ENCODE measurements at places on chromosomes 12 and 14.

DNA sequence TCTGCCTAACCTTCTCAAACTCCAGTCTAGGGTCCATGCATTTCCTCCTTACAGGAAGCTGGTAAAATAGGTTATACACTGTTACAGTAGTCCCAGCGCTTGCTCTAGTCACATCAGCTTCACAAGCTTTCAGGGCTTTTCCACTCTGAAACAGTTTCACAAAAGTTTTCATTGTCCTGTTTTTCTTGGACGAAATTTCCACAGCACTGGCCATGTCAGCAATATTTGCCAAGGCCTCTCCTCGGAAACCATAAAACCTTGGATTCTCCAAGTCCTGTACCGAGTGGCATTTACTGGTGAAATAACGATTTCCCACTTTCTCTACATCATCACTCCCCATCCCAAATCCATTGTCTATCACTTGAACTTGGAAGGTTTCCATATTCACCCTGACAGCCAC, 2.1 kb downstream of the MLH3 start:
- peaks cover 4% of the 10 kb centered on the region for H3K27me3 ChIP-seq
- no peak for DNase-seq
- no peak overlapping the region for H3K4me3 ChIP-seq
- H3K36me3 ChIP-seq = peaks cover 48% of the 10 kb centered on the region

GRCh38 chr14:45332360-45332988, 79.5 kb upstream of the MIS18BP1 start:
- H3K27ac ChIP-seq = no peak overlapping the region
- no peak for DNase-seq
- no peaks in the 10 kb centered on the region for H3K4me1 ChIP-seq

DNA sequence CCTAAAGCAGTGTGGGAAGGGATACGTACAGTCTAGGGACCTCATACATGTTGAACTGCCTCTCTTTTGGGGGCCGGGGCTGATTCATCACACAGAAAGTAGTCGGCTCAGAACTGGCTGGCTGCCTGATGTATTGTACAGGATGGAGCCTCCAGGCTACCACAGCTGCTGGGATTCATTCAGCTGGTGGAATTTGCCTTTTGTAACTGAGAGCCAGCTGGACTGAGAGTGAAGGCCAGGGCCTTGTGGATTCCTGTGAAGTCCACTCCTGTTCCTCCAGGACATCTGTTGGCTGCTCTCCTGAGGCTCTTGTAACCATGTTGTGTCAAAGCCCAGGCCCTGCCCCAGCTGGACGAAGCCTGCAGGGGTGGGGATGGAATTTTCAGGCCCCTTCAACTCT, 116.3 kb upstream of the PRICKLE1 start:
- no peaks in the 10 kb centered on the region for H3K27me3 ChIP-seq
- H3K4me1 ChIP-seq = no peaks in the 10 kb centered on the region
- H3K36me3 ChIP-seq = no peaks in the 10 kb centered on the region
- no peak for DNase-seq
- no peak overlapping the region for H3K27ac ChIP-seq

- peaks cover 5% of the 10 kb centered on the region for H3K4me1 ChIP-seq
- no peak overlapping the region for H3K4me3 ChIP-seq
- no peak overlapping the region for H3K27ac ChIP-seq
- H3K36me3 ChIP-seq = no peaks in the 10 kb centered on the region
- no peak for DNase-seq
- peaks cover 12% of the 10 kb centered on the region for H3K27me3 ChIP-seq
Observed at GRCh38 chr12:47020211-47020821, 59.1 kb upstream of the PCED1B start.

- no peak for DNase-seq
- H3K4me3 ChIP-seq = no peak overlapping the region
- H3K4me1 ChIP-seq = peaks cover 78% of the 10 kb centered on the region
- peaks cover 29% of the 10 kb centered on the region for H3K36me3 ChIP-seq
- H3K27me3 ChIP-seq = no peaks in the 10 kb centered on the region
- no peak overlapping the region for H3K27ac ChIP-seq
Observed at GRCh38 chr14:95502381-95502950, 14.0 kb downstream of the SYNE3 start.

DNA sequence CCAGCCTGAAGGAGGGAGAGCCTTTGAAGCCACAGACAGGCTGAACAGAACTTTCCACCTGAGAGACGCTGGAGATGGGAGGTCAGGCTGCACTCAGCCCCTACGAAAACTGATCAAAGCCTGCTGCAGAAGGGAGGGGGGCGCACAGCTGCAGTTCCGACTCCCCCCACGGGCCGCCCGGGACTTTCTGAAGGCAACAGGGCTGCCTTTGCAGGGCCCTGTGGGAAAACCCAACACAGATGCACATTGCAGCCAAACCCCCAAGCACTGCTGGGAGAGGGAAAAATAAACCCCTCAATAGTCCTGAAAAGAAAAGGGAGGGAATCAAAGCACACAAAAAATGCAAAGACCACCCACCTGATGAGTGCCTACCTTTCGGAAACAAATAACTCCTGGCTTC, 290.6 kb downstream of the ZFP36L1 start:
- H3K27me3 ChIP-seq = no peaks in the 10 kb centered on the region
- no peak overlapping the region for H3K4me3 ChIP-seq
- peaks cover 57% of the 10 kb centered on the region for H3K4me1 ChIP-seq
- no peaks in the 10 kb centered on the region for H3K36me3 ChIP-seq

- no peak for DNase-seq
- H3K27ac ChIP-seq = no peak overlapping the region
- H3K27me3 ChIP-seq = peaks cover 27% of the 10 kb centered on the region
- no peak overlapping the region for H3K4me3 ChIP-seq
- H3K4me1 ChIP-seq = no peaks in the 10 kb centered on the region
- peaks cover 5% of the 10 kb centered on the region for H3K36me3 ChIP-seq
Observed at GRCh38 chr14:94196057-94196456, 21.9 kb downstream of the PPP4R4 start.

DNA sequence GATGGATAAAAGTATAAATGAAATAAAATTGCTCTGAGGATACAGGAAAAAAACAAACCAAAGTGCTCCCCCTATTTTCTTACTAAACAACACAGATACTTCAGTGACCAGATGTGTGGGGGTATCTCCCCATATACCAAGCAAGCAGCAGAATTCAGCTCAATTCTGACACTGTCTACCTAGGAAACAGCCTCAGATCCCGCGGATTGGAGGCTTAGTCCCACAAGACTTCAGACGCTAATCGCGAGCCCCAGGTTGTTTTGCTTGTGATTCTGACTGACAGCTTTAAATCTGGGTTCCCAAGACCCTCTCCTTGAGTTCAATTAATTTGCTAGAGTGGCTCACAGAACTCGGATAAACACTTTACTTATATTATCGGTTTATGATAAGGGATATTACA, 17.3 kb downstream of the NFKBIA start:
- H3K27me3 ChIP-seq = no peaks in the 10 kb centered on the region
- no peak overlapping the region for H3K27ac ChIP-seq
- H3K4me3 ChIP-seq = no peak overlapping the region
- DNase-seq = no peak
- H3K4me1 ChIP-seq = no peaks in the 10 kb centered on the region

DNA sequence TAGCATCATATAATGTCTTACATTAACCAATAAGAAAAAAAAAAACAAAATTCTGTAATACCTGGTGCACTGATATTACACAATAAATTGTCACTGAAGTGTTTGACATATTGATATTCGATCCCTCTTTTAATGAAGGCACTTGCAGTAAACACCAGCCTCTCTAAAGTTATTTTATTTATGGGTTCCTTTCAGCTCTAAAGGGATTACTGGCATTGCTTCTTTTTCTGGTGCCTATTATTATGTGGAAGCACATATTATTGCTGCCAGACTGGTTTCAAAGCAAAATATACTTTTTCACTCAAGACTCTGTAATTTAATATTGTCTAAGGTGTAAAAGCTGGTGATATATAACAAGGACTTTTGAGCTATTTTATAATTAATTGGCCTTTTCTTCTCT, 1090.5 kb downstream of the TRHDE start:
- no peak overlapping the region for H3K4me3 ChIP-seq
- no peaks in the 10 kb centered on the region for H3K27me3 ChIP-seq
- no peaks in the 10 kb centered on the region for H3K4me1 ChIP-seq
- H3K36me3 ChIP-seq = no peaks in the 10 kb centered on the region
- H3K27ac ChIP-seq = no peak overlapping the region

DNA sequence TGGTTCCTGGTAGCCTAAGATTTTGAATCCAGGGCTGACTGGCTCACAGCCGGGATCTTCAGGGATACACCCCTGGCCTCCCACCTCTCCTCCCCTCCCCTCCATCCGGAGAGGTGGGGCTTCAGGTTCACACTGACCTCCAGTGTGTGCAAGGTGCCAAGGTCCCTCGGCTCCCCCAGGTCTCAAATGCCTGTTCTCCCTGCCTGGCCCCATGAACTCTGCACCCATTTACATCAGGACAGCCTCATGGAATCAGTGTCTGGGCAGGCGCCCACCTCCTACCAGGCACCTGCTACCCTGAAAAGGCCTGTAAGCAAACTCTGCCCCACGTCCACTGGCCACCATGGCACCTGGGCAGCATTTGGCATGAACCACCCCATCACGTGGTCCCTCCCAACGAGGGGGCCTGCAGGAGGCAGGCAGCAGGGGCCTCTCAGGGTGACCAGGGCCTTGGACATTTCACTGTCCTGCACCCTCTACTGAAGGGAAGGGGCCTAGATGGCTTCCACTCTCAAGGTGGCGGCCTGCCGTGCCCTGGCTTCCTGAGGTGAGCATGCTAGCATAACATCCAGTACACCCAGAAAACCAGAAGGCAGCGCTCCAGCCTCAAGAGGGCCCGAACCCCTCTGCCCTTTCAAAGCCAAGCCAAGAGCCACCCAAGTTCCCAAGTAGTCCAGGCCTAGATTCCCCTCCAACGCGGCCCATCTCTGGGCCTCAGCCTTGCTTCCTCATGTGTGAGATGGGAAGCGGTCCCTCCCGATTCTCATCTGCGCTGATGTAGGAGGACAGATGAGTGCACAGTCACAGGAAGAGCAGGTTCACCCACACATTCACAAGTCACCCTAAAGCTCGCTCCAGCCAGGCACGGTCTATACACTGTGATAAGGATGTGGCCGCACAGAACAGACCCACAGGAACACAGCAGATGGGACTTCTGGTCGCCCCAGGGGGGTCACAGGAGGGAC, 37.3 kb downstream of the CCDC85C start:
- no peak overlapping the region for H3K27ac ChIP-seq
- H3K27me3 ChIP-seq = no peaks in the 10 kb centered on the region
- DNase-seq = no peak

- H3K27me3 ChIP-seq = peaks cover 5% of the 10 kb centered on the region
- no peaks in the 10 kb centered on the region for H3K4me1 ChIP-seq
- peaks cover 2% of the 10 kb centered on the region for H3K36me3 ChIP-seq
- H3K27ac ChIP-seq = no peak overlapping the region
Observed at GRCh38 chr14:99309220-99309766, 37.3 kb upstream of the BCL11B start.

GRCh38 chr12:52224151-52224550, 8.9 kb upstream of the KRT7 start:
- no peaks in the 10 kb centered on the region for H3K36me3 ChIP-seq
- H3K4me3 ChIP-seq = no peak overlapping the region
- peaks cover 21% of the 10 kb centered on the region for H3K4me1 ChIP-seq
- no peak overlapping the region for H3K27ac ChIP-seq
- H3K27me3 ChIP-seq = peaks cover 61% of the 10 kb centered on the region

DNA sequence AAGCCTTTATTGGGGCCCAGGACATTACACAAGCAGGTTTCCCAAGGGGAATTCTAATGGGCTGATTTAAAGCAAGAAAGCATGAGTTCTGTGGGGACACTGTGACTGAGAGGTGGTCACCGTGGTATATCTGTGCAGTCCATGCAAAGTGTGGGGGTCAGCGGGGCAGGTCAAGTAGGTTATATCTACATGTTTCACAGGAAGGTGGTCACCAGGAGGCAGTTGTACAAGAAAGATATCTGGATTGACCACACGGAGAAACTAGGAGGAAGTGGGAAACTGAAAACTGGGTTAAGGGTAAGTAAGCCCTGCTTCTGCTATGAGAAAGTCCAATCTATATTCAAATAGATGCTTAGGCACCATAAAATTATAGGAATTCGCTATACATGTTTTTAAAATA, 77.8 kb upstream of the CNOT2 start:
- no peak overlapping the region for H3K4me3 ChIP-seq
- no peaks in the 10 kb centered on the region for H3K4me1 ChIP-seq
- no peaks in the 10 kb centered on the region for H3K27me3 ChIP-seq
- no peak for DNase-seq

- no peak for DNase-seq
- H3K27me3 ChIP-seq = no peaks in the 10 kb centered on the region
- no peaks in the 10 kb centered on the region for H3K36me3 ChIP-seq
- H3K4me3 ChIP-seq = no peak overlapping the region
- peaks cover 17% of the 10 kb centered on the region for H3K4me1 ChIP-seq
- no peak overlapping the region for H3K27ac ChIP-seq
Observed at GRCh38 chr12:107405436-107405835, 280.2 kb upstream of the PWP1 start.

DNA sequence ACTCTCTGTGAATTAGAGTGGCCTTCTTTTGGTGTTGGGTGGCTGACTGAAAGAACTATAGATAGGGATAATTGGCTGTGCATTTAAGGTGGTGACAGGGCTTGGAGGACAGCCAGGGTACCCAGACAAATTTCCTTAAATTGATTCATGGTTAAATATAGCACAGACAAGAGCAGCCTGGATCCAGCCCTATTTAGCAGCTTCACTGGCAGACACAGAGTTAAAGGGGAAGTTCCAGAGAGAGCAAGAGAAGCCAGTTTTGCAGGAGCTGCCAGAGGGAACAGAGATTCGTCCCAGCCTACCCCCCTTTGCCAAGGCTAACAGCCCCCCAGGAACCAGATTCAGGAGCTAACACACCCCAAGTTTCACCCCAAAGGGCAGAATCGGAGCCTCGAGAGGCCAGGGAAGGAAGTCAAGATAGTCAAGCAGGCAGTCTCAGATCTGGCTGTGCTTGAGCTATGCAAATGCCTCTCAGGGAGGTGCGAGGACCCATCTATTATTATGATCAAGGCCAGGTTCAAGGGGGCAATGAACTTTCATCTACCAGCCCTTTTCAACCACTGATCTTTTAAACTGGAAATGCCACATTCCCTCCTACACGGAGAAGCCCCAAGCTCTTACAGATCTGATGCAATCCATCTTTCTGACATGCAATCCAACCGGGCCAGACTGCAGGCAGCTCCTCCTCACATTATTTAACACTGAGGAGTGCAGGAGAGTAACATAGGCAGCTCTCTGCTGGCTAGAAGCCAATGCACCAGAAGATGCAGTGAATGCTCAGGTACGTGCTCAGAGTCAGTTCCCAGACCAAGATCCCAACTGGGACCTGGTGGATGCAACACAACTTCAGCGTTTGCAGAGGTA, 58.2 kb downstream of the DHRS2 start:
- no peaks in the 10 kb centered on the region for H3K36me3 ChIP-seq
- H3K27ac ChIP-seq = no peak overlapping the region
- H3K4me3 ChIP-seq = no peak overlapping the region

- no peak for DNase-seq
- H3K27me3 ChIP-seq = no peaks in the 10 kb centered on the region
- H3K27ac ChIP-seq = no peak overlapping the region
- peaks cover 37% of the 10 kb centered on the region for H3K4me1 ChIP-seq
Observed at GRCh38 chr14:65838565-65838964, 426.0 kb downstream of the FUT8 start.

- DNase-seq = no peak
- H3K27ac ChIP-seq = no peak overlapping the region
- no peak overlapping the region for H3K4me3 ChIP-seq
- no peaks in the 10 kb centered on the region for H3K27me3 ChIP-seq
Observed at GRCh38 chr14:75022655-75023054, 19.9 kb downstream of the EIF2B2 start.

All from activated naive CD8-positive, alpha-beta T cell treated with anti-CD3 and anti-CD28 coated beads, Interleukin-2, amount 50 U/mL, for 24 hours (primary cell).